ENCODE measurements at places on chromosomes 1 and 21. TPM values are rescaled to one million over a fixed set of nuclear protein-coding genes. Genes with fewer than 3 reads are reported as not detected.

Gene KIF21B
- 102 TPM for total RNA-seq

Gene LCE1A
- total RNA-seq: not detected

Gene SNX7
- total RNA-seq: 2.0 TPM

Gene FMO4
- 2.0 TPM for total RNA-seq

Gene OR2G2
- not detected for total RNA-seq

Gene MAPKAPK2
- total RNA-seq: 64.6 TPM

Gene GBP6
- total RNA-seq: 0.58 TPM

Gene SPRR2E
- not detected for total RNA-seq

Gene ZNF678
- total RNA-seq: 5.3 TPM

Gene CHIT1
- total RNA-seq: 6.7 TPM

Gene VAV3
- 4.9 TPM for total RNA-seq

Gene SIPA1L2
- 2.9 TPM for total RNA-seq

Gene ARHGEF10L
- not detected for total RNA-seq

Gene SAMSN1
- total RNA-seq: 76.9 TPM

Gene IRF6
- total RNA-seq: 0.35 TPM

Gene AKNAD1
- total RNA-seq: not detected

Gene SMIM11
- 20.0 TPM for total RNA-seq

Gene GFI1
- total RNA-seq: 33.0 TPM

Gene FTCD
- total RNA-seq: 0.24 TPM

Gene DNALI1
- total RNA-seq: not detected

Gene PKN2
- total RNA-seq: 23.7 TPM

Gene SLC35D1
- total RNA-seq: 16.2 TPM

Gene PHLDA3
- total RNA-seq: 21.0 TPM

Gene SELP
- total RNA-seq: 0.90 TPM

Gene SLC2A1
- total RNA-seq: 217 TPM

Gene ZYG11A
- 0.13 TPM for total RNA-seq

Gene ALPL
- not detected for total RNA-seq

Gene RORC
- 55.2 TPM for total RNA-seq

Gene VWA1
- total RNA-seq: 6.2 TPM

Gene CRYBG2
- 13.6 TPM for total RNA-seq

Gene C4BPA
- not detected for total RNA-seq

Gene FNDC10
- total RNA-seq: 1.4 TPM

Gene ATP6V1G3
- not detected for total RNA-seq

Gene AGTRAP
- 7.5 TPM for total RNA-seq

Gene KRTAP10-3
- not detected for total RNA-seq

Gene KRTAP13-4
- not detected for total RNA-seq

Gene MPL
- not detected for total RNA-seq

Gene TPTE
- total RNA-seq: not detected

Gene GSTM3
- 8.9 TPM for total RNA-seq

Gene HPCAL4
- 0.50 TPM for total RNA-seq

Gene AMY1B
- total RNA-seq: not detected

Gene CFHR5
- total RNA-seq: not detected

Gene NMNAT1
- 8.4 TPM for total RNA-seq

Gene ITGB2
- total RNA-seq: 302 TPM

Gene RIPPLY3
- total RNA-seq: 0.17 TPM

Gene MFSD2A
- 10.3 TPM for total RNA-seq

Gene DUSP10
- 11.7 TPM for total RNA-seq

Gene NTMT2
- total RNA-seq: not detected

Gene BARHL2
- not detected for total RNA-seq

Gene SPRR2A
- total RNA-seq: not detected

Gene DNAJC6
- total RNA-seq: 6.0 TPM

Gene SHE
- total RNA-seq: not detected

Gene IFI44L
- total RNA-seq: 4.1 TPM

Gene CLCA4
- not detected for total RNA-seq

Gene ERICH3
- not detected for total RNA-seq

Gene KCNT2
- total RNA-seq: 0.48 TPM
